ENCODE measurements at places on chromosomes 3 and 15.

- DNase-seq = no peak
Measured at GRCh38 chr3:145087038-145087437, 1073.9 kb downstream of the PLOD2 start.

- DNase-seq = no peak
Measured at GRCh38 chr3:169660709-169661360, 2.7 kb downstream of the MECOM start.

- DNase-seq = peak; percentile 44
Measured at GRCh38 chr3:186849374-186849975, 7.0 kb downstream of the ADIPOQ start.

- no peak for DNase-seq
Measured at GRCh38 chr3:21238661-21239060, 512.3 kb downstream of the ZNF385D start.

- peak; percentile 28 for DNase-seq
Measured at GRCh38 chr3:50588759-50589433, 19.6 kb downstream of the HEMK1 start.

GRCh38 chr3:152454076-152454875, 185.5 kb downstream of the MBNL1 start:
- DNase-seq = no peak

- no peak for DNase-seq
Measured at GRCh38 chr3:126996905-126997304, 14.0 kb downstream of the PLXNA1 start.

DNA sequence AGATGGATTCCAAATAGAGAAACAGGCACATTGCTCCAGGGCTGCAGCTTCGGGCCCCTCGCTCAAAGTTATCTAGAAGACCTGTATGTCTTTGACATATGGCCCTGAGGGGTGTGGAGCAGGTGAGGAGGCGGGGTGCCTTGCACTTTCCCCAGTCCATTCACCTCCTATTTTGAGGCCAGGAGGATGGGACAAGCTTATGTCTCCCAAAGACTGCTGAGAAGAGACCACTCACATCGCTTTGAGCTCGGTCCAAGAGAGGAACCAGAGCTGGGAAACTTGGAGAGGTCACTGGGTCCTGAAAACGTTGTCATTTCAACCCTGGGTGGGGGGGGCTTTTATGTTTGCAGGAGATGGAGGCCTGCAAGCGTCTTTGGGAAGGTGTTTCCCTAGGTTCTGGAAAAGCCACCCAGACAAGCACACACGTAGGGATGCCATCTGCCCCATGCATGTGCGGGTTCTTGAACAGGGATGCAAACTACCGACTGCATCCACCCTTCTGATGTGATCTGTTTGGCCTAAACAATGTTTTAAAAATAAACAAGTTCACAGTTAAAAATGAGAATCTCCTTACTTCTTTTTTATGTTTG, 33.7 kb upstream of the SYNM start:
- DNase-seq = no peak

DNA sequence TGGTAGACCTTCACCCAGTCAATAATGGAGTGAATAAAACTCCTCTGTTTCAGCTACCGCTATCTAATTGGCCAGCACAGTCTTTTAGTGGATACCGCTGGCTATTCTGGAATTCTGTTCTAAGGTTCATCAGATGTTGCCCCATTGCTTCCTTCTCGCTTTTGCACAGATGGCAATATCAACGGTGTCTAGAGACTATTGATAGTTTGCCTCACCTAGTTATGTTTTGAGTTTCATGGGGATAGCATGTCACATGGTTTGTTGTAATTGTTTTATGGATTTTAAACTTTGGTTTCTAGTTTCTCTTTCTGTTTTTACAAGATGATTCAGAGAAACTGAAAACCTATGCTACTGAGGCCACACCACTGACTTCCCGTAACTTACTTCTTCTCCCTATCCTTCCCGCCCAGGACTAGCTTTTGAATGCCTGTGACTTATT, 2.0 kb downstream of the XRN1 start:
- DNase-seq = peak; percentile 71

GRCh38 chr3:23861689-23862088, 55.1 kb downstream of the NKIRAS1 start:
- DNase-seq = no peak

DNA sequence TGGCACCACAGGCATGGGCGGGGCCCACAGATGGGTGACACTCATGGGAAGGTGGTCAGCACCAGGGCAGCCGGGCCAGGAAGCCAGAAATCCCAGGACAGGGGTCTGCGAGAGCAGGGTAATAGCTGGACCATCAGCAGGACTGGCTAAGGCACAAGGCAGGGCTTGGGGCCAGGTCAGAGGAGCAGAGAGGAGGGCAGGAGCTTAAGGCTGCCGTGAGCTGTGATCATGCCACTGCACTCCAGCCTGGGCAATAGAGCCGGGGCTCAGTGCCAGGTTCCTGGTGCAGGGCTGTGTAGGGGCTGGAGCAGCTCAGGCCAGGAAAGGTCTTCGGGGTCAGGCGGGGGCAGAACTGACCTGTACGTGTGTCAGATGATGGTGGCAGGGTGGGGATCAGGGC, 64.2 kb upstream of the LINGO1 start:
- no peak for DNase-seq

DNA sequence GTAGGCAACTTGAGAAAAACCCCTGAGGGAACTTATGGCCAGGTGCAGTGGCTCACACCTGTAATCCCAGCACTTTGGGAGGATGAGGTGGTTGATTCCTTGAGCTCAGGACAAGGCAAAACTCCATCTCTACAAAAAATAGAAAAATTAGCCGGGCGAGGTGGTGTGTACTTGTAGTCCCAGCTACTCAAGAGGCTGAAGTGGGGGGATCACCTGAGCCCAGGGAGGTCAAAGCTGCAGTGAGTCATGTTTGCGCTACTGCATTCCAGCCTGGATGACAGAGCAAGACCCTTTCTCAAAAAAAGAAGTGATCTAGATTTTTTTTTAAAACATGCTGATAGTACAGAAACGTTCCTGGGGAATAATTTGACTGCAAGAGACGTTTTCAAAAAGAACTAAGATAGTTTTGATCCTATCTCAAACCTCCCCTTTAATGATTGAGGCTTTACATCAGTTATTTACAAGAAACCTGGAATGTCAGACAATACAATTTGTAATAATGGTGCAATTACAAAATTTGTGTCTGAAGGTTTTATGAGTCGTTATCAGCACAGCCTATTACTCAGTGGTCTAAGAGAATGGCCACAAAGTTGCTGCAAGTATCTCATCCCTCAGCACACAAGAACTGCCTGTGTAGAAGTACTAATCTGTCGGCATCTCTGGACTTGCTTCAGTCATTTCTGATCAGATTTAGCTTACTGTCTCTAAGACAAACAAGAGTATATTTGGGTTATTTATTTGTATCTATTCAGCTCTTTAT, 32.2 kb upstream of the KLHL25 start:
- DNase-seq = peak; percentile 18

- no peak for DNase-seq
Measured at GRCh38 chr15:71627188-71627587, 183.2 kb upstream of the NR2E3 start.

- DNase-seq = no peak
Measured at GRCh38 chr3:55431041-55431440, 56.1 kb downstream of the WNT5A start.

DNA sequence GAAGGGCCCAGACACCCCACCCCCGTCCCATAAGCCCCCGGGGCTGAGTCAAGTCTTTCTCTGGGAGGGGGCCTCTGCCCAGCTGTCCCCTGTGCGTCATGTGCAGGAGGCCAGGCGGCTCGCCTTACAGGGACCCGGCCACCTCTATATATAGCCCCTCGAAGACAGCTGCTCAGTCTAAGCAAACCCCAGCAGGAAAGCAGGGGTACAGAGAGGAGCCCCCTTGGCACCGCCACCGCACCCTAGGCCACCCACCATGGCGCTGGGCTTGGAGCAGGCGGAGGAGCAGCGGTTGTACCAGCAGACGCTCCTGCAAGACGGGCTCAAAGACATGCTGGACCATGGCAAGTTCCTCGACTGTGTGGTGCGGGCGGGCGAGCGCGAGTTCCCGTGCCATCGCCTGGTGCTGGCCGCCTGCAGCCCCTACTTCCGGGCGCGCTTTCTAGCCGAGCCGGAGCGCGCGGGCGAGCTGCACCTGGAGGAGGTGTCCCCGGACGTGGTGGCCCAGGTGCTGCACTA, at the start of gene KLHL40:
TSS of gene KLHL40 (plus strand) at position 175 of the 519 bp plus-strand sequence. CDS start at position 257, 82 bp downstream.
- DNase-seq = no peak

DNA sequence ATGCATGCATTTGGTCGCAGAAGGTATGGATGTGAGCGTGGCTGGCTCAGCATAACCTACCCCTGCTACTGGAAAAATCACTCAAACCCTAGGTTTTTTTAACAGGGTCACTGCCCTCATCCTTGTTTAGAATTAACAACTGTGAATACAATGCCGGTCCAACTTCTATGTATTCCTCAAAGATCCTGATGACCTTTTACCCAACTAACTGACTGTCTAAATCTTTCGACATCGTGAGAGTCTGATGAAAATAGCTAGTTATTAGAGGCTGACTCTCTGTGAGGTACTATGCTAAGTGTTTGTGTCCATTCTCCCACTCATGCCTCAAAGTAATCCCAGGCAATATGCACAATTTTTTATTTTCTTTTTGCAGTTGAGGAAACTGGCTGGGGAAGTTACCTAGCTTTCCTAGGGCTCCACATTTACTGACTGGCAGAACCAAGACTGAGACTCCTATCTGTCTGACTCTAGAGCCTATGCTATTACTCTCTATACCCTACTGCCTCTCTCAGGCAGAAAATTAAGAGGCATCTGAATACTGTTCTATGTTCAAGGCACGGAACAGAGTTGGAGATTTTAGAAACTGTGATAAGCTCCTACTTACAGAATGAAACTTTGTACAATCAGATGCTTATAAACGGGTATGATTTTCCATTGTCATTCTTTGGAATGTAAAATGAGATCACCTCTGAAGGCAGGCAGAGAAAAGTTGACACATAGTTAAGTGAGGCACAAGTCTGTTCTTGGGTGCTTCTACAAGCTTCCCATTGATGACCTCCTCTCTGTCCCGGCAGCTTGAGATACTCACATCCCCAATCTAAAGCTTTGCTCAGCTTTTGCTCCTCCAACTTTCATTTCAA, 56.4 kb downstream of the FILIP1L start:
- peak; percentile 46 for DNase-seq

DNA sequence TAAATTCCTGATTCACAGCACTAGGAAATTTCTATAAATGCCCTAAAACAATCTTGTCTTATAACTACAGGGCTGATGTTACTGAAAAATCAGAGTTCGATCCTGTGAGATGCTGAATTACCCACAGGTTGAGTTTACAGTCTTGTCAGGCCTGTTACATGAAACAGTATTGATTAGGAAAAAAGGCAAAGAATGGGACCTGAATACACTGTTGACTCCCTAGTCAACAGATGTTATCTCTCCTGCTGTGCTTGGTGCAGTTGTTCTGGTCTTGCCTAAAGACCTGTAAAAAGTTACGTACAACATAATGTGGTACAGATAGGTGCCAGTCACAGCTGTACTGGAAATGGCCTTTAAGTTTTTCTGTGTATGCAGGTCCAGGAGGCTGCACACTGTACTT, 91.4 kb upstream of the ASB14 start:
- DNase-seq = no peak

- DNase-seq = peak; percentile 59
Measured at GRCh38 chr3:14317057-14317553, 85.3 kb upstream of the SLC6A6 start.

GRCh38 chr3:188658606-188659005, 504.6 kb downstream of the LPP start:
- DNase-seq = no peak

GRCh38 chr15:93319121-93319814, 230.3 kb upstream of the RGMA start:
- no peak for DNase-seq

DNA sequence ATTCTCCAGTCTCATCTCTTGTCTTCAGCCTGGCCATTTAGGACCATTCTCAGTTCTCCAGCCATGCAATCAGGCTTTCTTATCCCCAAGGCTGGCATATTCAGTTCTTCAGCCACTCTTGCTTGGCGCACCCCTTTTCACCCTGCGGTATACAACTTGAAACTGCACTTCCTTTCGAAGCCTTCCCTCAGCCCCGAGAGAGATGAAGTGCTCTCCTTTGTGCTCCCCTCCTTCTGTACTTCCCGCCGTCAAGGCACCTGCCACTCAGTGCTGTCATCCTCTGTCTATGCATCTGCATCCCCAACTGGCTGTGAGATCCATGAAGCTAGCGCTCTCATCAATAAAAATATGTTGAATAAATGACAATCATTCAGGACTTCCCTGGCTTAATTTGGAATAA, 45.7 kb downstream of the MORC1 start:
- DNase-seq = no peak

GRCh38 chr15:51687565-51687964, 6.3 kb downstream of the SCG3 start:
- DNase-seq = no peak

GRCh38 chr3:157075693-157076420, 84.1 kb downstream of the CCNL1 start:
- peak; percentile 68 for DNase-seq

- DNase-seq = peak; percentile 73
Measured at GRCh38 chr3:134294302-134295280, 43.9 kb upstream of the RYK start.

- no peak for DNase-seq
Measured at GRCh38 chr3:43726521-43726920, 35.8 kb downstream of the ABHD5 start.

GRCh38 chr3:186451371-186451770, 89.3 kb upstream of the DGKG start:
- DNase-seq = no peak

DNA sequence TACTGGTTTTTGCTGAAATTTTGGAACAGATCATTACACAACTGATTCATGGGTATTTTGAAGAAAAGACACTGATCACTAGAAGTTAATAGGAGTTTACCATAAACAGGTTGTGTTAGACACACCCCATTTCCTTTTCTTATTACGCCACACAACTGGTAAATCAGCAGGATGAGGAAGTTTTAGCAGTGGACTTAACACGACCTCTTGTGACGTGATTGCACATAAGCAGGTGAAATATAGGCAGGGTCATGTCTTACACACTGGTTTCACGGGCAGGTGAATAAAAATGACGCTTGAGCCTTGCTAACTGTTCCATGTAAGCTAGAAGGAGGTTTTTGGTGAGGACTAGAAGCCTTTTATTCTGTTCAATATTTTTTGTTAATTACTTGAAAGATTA, 27.1 kb upstream of the TPRG1 start:
- peak; percentile 58 for DNase-seq

DNA sequence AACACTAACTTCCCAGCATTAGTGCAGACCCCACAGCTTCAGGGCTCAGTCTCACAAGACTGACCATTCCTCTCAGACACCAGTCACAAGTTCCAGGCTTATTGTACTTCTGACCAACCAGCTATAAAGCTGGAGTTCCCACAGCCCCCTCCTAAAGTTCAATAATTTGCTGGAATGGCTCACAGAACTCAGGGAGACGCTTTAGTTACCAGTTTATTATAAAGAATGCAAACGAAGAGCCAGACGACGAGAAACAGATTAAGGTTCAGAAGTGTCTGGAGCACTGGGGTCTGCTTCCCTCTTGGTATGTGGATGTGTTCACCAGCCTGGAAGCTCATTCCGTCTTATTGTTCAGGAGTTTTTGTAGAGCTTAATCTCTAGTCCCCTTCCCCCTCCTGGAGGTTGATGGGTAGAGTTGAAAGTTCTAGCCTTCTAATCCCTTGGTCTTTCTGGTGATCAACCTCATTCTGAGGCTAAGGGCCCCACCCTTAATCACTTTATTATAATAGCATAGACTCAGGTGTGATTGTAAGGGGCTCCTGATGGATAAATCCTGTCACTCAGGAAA, 4.8 kb upstream of the CSRNP1 start:
- DNase-seq = no peak

- DNase-seq = no peak
Measured at GRCh38 chr3:85193565-85193964, 234.8 kb downstream of the CADM2 start.

Data from M059J (cell line).